ENCODE measurements at places on chromosomes 7 and 10. TPM values are rescaled to one million over a fixed set of nuclear protein-coding genes. Genes with fewer than 3 reads are reported as not detected.

MBL2 gene
- not detected for total RNA-seq

FEZF1 gene
- 0.69 TPM for total RNA-seq

EXOC6 gene
- 16.3 TPM for total RNA-seq

RBP3 gene
- not detected for total RNA-seq

NODAL gene
- total RNA-seq, result not detected

SEMA3E gene
- total RNA-seq, result 6.0 TPM

LBX1 gene
- total RNA-seq, result 0.06 TPM

AKR1C4 gene
- not detected for total RNA-seq

EGFR gene
- 58.2 TPM for total RNA-seq

GRM8 gene
- 1.4 TPM for total RNA-seq

SEMA3A gene
- 14.2 TPM for total RNA-seq

EPHB6 gene
- total RNA-seq, result 12.9 TPM

EVX1 gene
- not detected for total RNA-seq

RGR gene
- total RNA-seq, result not detected

GCK gene
- total RNA-seq, result not detected

ACHE gene
- total RNA-seq, result not detected

Data from Daoy (cell line).